ENCODE measurements at places on chromosomes 7 and 10. TPM values are rescaled to one million over a fixed set of nuclear protein-coding genes. Genes with fewer than 3 reads are reported as not detected.
A peak's percentile ranks its signal among the peaks of the same experiment; 100 is the strongest.

- DNase-seq: no peak
- H3K27ac ChIP-seq: no peak overlapping the region
- H3K27me3 ChIP-seq: peaks cover 9% of the 10 kb centered on the region
- H3K4me3 ChIP-seq: no peak overlapping the region
- no peaks in the 10 kb centered on the region for H3K4me1 ChIP-seq
- no peaks in the 10 kb centered on the region for H3K36me3 ChIP-seq
Observed at GRCh38 chr10:78584681-78585080, 484.1 kb upstream of the ZMIZ1 start.

GRCh38 chr7:934469-935163 is 19.9 kb downstream of the ADAP1 start:
- H3K27me3 ChIP-seq: no peaks in the 10 kb centered on the region
- H3K36me3 ChIP-seq: no peaks in the 10 kb centered on the region
- no peak overlapping the region for H3K27ac ChIP-seq
- no peak overlapping the region for H3K4me3 ChIP-seq

DNA sequence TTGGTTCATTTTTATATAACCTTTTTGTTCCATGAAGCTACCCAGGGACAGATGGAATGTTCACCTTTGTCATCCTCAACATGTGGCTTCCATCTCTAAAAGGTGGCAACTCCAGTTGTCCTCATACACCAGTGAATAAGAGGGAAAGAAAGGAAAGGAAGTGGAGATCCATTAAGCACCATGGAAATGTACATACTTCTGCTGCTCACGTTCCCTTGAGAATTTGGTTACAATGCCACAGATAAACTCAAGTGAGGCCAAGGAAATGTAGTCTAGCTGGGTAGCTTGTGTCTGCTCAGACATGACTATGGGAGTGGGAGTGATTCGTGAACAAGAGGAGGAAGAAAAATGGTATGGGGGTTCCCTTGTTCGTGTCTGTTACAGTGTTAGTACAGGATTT is 237.1 kb upstream of the FAM3C start:
- H3K4me1 ChIP-seq: no peaks in the 10 kb centered on the region
- no peak for DNase-seq
- H3K27me3 ChIP-seq: no peaks in the 10 kb centered on the region
- no peak overlapping the region for H3K27ac ChIP-seq
- no peak overlapping the region for H3K4me3 ChIP-seq

- DNase-seq: no peak
- H3K36me3 ChIP-seq: no peaks in the 10 kb centered on the region
- H3K4me1 ChIP-seq: peaks cover 3% of the 10 kb centered on the region
- H3K4me3 ChIP-seq: no peak overlapping the region
Observed at GRCh38 chr7:121401896-121402295, 5.8 kb upstream of the FAM3C start.

- H3K4me1 ChIP-seq: no peaks in the 10 kb centered on the region
- H3K4me3 ChIP-seq: no peak overlapping the region
- no peak for DNase-seq
- H3K27me3 ChIP-seq: no peaks in the 10 kb centered on the region
- H3K36me3 ChIP-seq: no peaks in the 10 kb centered on the region
- no peak overlapping the region for H3K27ac ChIP-seq
Observed at GRCh38 chr10:125343118-125343925, 183.0 kb upstream of the CTBP2 start.

DNA sequence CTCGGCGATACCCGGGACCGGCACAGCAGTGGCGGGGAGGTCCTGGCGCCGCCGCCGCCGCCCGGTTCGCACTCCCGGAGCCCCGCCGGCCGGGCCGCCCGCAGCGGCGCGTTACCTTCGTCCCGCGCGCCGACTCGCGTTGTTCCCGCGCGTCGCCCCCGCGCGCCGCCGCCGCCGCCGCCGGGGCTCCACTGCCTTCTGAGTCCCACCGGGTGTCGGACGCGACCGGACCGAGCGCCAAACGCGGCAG is at the start of gene EZH2:
Gene EZH2 (minus strand): TSS at position 243 of the 250 bp plus-strand sequence. CDS start 36,993 bp downstream, outside the sequence.
- H3K36me3 ChIP-seq: no peaks in the 10 kb centered on the region
- peak within 1 kb of the TSS; percentile 88 for H3K4me3 ChIP-seq
- H3K4me1 ChIP-seq: peaks cover 14% of the 10 kb centered on the region
- H3K27me3 ChIP-seq: no peaks in the 10 kb centered on the region
- DNase-seq: no peak
- peak within 1 kb of the TSS; percentile 68 for H3K27ac ChIP-seq

DNA sequence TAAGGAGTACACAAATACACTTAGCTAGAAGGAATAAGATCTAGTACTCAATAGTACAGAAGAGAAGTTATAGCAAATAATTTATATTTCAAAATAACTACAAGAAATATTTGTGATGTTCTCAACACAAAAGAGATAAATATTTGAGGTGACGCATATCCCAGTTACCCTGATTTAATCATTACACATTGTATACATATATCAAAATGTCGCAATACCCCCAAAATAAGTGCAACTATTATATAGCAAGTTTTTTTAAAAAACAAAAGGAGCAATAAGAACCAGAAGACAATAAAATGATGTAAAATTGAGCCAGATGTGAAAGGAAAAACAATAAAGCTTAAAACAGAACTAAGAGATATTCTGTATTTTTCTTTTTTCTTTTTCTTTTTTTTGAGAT is 59.3 kb upstream of the KIAA1217 start:
- no peaks in the 10 kb centered on the region for H3K4me1 ChIP-seq
- H3K36me3 ChIP-seq: no peaks in the 10 kb centered on the region
- H3K27ac ChIP-seq: no peak overlapping the region
- H3K27me3 ChIP-seq: no peaks in the 10 kb centered on the region
- no peak for DNase-seq
- no peak overlapping the region for H3K4me3 ChIP-seq

GRCh38 chr7:36045830-36046341 is 107.2 kb upstream of the EEPD1 start:
- H3K4me3 ChIP-seq: no peak overlapping the region
- H3K36me3 ChIP-seq: no peaks in the 10 kb centered on the region
- no peak for DNase-seq
- no peak overlapping the region for H3K27ac ChIP-seq

Gene ADARB2
- total RNA-seq: not detected

DNA sequence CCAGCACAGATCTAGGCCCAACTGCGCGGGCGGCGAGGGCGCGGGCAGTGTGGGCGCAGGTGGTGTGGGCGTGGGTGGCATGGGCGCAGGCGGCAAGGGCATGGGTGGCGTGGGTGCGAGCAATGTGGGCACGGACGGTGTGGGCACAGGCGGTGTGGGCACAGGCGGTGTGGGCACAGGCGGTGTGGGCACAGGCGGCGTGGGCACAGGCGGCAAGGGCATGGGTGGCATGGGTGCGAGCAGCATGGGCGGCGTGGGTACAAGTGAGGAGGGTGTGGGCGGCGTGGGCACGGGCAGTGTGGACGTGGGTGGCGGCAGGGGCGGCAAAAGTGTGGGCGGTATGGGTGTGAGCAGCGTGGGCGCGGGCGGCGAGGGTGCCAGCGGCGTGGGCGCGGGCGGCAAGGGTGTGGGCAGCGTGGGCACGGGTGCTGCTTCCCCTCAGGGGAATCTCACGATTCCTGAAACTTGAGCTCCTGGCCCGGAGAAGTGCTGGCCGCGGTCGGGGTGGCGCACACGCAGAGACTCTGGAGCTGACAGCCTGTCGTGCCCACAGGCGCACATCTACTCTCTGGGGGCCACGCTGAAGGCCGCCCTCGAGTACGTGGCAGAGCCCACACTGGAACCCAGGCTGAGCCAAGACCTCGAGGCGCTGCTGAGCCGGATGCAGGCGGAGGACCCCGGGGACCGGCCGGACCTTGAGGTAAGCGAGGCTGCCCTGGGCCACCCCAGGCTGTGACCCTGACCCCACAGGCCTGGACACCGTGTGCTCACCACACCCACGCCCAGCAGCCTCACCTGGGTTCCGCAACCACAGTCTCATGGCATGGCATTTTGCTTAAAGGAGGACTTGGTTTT is 23.0 kb downstream of the KNDC1 start:
- no peaks in the 10 kb centered on the region for H3K36me3 ChIP-seq
- no peak overlapping the region for H3K27ac ChIP-seq
- H3K27me3 ChIP-seq: peaks cover 54% of the 10 kb centered on the region
- H3K4me1 ChIP-seq: no peaks in the 10 kb centered on the region
- H3K4me3 ChIP-seq: no peak overlapping the region
- no peak for DNase-seq

Gene UBE2D1
- 24.0 TPM for total RNA-seq

DNA sequence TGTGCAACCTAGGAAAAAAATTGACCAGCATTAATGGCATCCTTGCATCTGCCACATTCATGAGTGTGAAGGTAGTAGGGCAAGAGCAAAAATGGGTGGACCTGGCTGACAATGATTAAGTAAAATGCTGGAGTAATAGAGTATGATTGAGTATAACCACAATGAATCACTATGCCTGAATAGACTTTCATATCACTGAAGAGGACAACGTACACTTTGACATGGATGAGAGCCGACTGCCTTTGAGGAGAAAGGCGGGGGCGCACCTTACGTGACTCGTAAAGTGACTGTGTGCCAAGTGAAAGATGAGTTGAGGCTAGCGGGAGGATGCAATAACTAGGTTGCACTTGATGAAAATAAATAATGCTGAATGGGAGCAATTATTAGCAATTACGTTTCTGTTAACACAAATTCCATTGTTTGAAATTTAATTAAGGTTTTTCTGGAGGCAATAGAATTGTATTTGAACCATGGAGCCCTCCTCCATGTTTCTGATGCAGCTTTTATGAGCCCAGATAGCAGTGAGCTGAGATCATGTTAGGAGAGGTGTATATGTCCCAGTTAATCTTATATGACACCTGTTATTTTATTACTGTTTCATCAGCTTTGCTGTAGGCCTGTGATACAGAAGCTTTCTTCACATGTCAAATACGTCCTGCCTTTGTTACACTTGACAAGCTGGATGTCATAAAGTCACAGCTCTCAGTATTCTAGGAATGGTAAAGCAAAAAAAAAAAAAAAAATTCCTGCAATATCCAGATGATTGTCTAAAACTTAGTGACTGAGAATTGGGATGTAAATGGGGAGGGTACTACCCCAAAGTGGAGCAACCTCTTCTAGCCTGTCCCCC is 596.5 kb downstream of the NXPH1 start:
- H3K27me3 ChIP-seq: peaks cover 8% of the 10 kb centered on the region
- no peaks in the 10 kb centered on the region for H3K36me3 ChIP-seq
- no peak overlapping the region for H3K4me3 ChIP-seq
- H3K4me1 ChIP-seq: no peaks in the 10 kb centered on the region
- no peak for DNase-seq
- no peak overlapping the region for H3K27ac ChIP-seq

Gene LRIT1
- not detected for total RNA-seq

Gene MRC1
- 0.07 TPM for total RNA-seq

DNA sequence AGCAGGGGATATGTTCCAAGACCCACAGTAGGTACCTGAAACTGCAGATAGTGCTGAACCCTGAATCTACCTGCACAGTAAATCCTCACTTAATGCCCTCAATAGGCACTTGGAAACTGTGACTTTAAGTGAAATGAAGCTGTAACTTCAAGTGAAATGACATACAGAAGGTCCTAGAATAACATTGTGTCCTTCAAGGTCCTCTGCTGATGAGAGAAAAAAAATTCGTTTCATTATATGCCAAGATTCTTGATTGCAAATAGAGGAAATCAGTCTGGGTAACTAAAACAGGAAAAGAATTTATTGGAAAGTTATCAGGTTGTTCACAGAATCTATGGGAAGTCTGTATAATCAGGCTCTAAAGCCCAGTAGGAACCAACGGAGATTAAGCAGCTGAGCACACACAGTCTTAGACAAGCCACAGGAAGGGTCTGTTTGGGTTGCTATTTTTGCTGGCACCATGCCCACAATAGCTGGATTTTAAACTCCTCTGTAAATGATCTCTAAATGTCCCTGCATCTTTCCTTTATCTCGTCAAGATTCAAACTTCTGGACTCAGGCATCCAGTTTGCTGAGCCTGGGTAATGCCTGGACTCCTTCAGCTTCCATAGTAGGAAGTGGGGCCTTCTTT is 57.5 kb downstream of the EXOC4 start:
- DNase-seq: no peak
- no peaks in the 10 kb centered on the region for H3K4me1 ChIP-seq
- no peaks in the 10 kb centered on the region for H3K27me3 ChIP-seq
- H3K27ac ChIP-seq: no peak overlapping the region

DNA sequence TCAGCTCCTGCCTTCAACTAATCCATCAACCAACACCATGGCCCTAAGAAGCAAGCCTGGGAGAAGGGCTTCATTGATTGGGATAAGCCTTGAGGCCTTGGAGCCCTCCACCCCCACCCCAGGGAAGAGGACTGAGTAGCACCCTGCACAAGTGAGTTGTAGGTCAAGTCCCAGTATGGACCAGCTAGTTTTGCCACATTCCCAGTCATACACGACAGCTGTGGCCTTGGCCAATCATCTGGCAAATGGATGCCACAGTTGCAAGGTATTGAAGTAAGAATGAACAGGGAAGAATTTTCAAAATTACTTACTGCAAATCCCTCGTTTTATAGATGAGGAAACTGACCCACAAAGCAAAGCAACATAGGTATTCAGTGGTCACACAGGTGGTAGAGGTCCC is 109.7 kb downstream of the STRA8 start:
- 0 out of 2 replicates have a peak, but pooled peaks cover 4% of the 10 kb centered on the region for H3K27me3 ChIP-seq
- no peak overlapping the region for H3K27ac ChIP-seq
- no peak overlapping the region for H3K4me3 ChIP-seq

DNA sequence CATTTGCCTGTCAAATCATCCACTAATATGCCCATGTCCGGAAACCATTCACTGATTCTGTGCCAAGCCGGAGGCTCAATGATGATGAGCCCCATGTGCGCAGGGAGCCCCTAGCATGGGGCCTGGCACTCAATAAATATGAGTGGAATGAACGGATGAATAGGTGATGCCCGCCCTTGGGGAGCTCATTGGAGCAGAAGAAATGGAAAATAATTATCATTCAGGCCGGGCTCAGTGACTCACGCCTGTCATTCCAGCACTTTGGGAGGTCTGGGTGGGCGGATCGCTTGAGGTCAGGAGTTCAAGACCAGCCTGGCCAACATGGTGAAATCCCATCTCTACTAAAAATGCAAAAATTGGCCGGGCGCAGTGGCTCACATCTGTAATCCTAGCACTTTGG is 11.0 kb downstream of the RHBDD2 start:
- peaks cover 43% of the 10 kb centered on the region for H3K4me1 ChIP-seq
- H3K27me3 ChIP-seq: no peaks in the 10 kb centered on the region
- no peaks in the 10 kb centered on the region for H3K36me3 ChIP-seq
- peak; percentile 43 for DNase-seq
- no peak overlapping the region for H3K4me3 ChIP-seq
- H3K27ac ChIP-seq: no peak overlapping the region

DNA sequence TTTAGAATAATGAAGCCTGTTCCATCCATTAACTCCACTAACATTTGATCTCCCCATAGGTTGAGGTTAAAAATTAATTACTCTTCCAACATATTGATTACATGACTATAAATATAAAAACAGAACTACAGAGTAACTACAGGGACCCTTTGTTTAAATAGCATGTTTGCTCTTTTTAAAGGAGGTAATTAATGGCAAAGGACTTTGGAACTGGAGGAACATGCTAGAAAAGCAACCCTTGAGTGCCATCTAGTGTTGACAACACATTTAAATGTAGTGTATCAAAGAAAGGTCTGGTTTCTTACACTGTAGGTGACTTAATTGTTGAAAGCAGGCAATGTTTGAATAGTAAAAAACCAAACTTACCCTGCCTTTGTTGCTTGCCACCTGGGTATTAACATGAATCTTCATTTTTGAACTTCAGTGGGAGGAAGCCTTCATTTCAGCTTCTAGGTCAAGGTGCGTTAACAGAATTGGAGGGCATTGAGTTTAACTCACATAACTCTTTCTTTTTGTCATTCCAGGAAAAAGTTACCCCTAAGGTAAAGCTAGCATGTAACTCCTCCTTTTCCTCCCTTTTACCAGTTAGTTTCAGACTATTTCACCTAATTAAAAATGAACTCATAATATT is 52.6 kb upstream of the CAPZA2 start:
- no peaks in the 10 kb centered on the region for H3K36me3 ChIP-seq
- peak overlapping the region; percentile 25 for H3K4me3 ChIP-seq
- no peaks in the 10 kb centered on the region for H3K27me3 ChIP-seq
- peak; percentile 71 for DNase-seq
- peak overlapping the region; percentile 81 for H3K27ac ChIP-seq
- H3K4me1 ChIP-seq: peaks cover 44% of the 10 kb centered on the region

Gene TEX47
- not detected for total RNA-seq
